Hippocampal formation (tissue), 2 donors: ENCODE measurements at places on chromosomes 2 and 18.

- no peak for DNase-seq
Measured at GRCh38 chr18:2917259-2918047, 70.6 kb downstream of the EMILIN2 start.

- DNase-seq: no peak
Measured at GRCh38 chr2:226981791-226982326, 146.0 kb downstream of the RHBDD1 start.

DNA sequence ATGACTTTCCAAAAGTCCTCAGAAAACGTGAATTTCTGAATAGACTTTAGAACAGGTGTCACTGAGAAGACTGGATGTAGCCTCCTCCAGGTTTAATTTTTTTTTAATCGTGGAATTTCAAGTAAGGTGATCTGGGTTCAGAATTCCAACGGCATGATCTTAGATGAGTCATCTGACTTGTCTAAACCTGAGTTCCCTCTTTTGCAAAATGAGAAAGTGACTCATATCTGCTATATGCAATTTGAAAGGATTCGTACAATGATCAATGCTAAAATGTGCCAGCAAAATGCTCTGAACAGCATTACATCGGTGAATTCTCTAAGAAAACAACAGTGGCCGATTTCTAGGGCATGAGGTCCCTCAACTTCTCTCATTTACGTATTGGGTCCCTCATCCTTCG is 69.1 kb upstream of the ZNF516 start:
- no peak for DNase-seq

GRCh38 chr2:165470361-165470760 is 863 bp downstream of the CSRNP3 start:
- DNase-seq: no peak

- no peak for DNase-seq
Measured at GRCh38 chr2:28048341-28048740, 157.8 kb downstream of the BABAM2 start.

- DNase-seq: no peak
Measured at GRCh38 chr18:22177327-22177871, 8.0 kb downstream of the GATA6 start.

GRCh38 chr2:160484859-160485520 is 8.6 kb downstream of the RBMS1 start:
- no peak for DNase-seq

- DNase-seq: no peak
Measured at GRCh38 chr2:104969564-104969963, 68.3 kb upstream of the MRPS9 start.

DNA sequence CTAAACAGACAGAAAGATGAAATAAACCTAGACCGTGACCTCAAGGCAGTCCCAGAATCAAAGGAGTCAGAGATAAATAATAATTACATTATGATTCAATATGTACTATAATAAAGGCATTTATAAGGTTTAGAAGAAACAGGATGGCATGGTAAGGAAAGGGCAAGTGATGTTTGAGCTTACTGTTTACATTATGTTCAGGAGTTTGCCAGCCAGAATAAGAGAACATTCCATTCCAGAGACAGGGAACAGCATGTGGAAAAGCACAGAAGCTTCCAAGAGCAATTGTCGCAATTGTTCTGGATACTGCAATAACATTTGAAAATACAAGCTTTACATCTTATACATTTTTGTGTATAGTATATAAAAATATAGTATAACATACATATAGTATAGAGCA is 50.0 kb upstream of the FRZB start:
- no peak for DNase-seq

- no peak for DNase-seq
Measured at GRCh38 chr2:160257041-160257742, 57.1 kb upstream of the ITGB6 start.

DNA sequence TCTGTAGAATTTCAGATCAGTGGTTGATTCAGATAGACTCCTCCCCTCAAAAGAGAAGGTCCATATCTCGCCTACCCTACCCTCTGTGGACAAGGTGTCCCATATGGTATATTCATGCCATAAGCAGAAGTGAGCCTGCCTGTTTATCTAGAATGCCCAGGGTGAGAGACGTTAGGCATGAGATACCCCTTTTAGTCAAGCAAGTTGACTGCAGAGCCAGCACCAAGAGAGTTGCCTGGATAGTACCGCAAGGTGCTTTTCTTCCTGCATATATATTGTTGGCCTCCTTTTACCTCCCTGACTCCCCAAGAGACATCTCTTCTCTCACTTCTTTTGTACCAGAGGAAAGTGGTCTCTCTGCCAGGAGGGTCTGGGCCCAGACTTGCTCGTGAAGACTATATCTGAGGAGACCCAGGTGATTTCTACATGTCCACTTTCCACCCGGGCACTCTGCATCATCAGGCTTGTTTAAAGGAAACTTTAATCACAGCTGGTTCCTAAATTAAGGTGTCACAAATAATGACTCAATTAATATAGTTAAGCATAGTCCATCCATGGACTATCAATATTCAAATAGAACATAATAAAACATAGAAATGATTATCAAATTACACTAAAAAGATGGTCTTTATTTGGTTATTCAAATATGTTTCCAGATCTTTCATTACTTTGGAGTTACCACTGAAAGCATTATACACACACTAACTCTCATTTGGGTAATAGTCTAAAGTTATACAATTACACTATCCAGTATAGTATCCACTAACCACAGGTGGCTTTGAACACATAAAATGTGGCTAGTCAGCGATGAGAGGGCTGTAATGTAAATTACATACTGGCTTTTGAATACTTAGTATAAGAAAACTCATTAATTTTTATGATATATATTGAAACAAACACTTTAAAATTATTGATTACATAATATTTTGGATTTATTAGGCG is 4.1 kb downstream of the ITGA4 start:
- no peak for DNase-seq

- no peak for DNase-seq
Measured at GRCh38 chr2:143070704-143071103, 58.5 kb upstream of the ARHGAP15 start.
